ENCODE measurements at places on chromosomes 16 and 17. TPM values are rescaled to one million over a fixed set of nuclear protein-coding genes. Genes with fewer than 3 reads are reported as not detected.
A peak's percentile ranks its signal among the peaks of the same experiment; 100 is the strongest.

The TAT gene
- not detected for total RNA-seq

The PITPNM3 gene
- 0.18 TPM for total RNA-seq

The DOK4 gene
- 25.4 TPM for total RNA-seq

The MPV17L gene
- total RNA-seq, result not detected

The SEPTIN12 gene
- not detected for total RNA-seq

The CA5A gene
- not detected for total RNA-seq

The SMIM22 gene
- total RNA-seq, result not detected

The HSF5 gene
- not detected for total RNA-seq

The CD300E gene
- not detected for total RNA-seq

The HEATR9 gene
- total RNA-seq, result not detected

The LRRC75A gene
- 0.39 TPM for total RNA-seq

The ZNF385C gene
- not detected for total RNA-seq

The CD300LB gene
- total RNA-seq, result not detected

GRCh38 chr17:11391134-11391533, 150.1 kb downstream of the SHISA6 start:
- DNase-seq, result no peak

GRCh38 chr17:45320931-45321461, 4.2 kb upstream of the MAP3K14 start:
- DNase-seq, result peak; percentile 99

- DNase-seq, result no peak
Measured at GRCh38 chr16:11697319-11697718, 29.1 kb downstream of the SNN start.

DNA sequence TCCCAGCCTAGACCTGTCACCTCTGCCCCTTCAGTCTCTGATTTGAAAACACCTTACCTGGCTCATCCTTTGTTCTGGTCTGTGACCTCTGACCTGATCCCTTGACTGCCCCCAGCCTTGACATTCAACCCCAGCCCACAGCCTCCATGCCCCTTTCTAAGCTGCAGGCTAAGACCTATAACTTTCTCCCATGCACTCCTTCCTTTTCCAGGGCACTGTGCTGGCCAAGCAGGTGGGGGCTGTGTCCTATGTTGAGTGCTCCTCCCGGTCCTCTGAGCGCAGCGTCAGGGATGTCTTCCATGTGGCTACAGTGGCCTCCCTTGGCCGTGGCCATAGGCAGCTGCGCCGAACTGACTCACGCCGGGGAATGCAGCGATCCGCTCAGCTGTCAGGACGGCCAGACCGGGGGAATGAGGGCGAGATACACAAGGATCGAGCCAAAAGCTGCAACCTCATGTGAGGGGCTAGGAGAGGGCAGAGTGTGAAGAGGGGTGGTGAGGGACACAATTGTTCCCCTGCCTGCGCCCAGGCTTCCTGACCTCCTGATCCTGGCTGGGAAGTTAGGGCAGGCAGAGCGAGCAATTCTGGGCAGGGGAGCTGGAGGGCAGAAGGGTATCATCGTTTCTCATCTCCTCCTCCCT, 3.3 kb downstream of the RND2 start:
- DNase-seq, result no peak

- peak; percentile 64 for DNase-seq
Measured at GRCh38 chr17:28725660-28726225, 290 bp downstream of the TLCD1 start.

- peak; percentile 61 for DNase-seq
Measured at GRCh38 chr17:72273289-72274056, 152.7 kb downstream of the SOX9 start.

GRCh38 chr16:3661922-3662321, 7.4 kb downstream of the DNASE1 start:
- no peak for DNase-seq

GRCh38 chr16:81730090-81731051, 48.7 kb upstream of the PLCG2 start:
- DNase-seq, result peak; percentile 85

GRCh38 chr17:47895347-47895855, 635 bp upstream of the SP2 start:
- no peak for DNase-seq

DNA sequence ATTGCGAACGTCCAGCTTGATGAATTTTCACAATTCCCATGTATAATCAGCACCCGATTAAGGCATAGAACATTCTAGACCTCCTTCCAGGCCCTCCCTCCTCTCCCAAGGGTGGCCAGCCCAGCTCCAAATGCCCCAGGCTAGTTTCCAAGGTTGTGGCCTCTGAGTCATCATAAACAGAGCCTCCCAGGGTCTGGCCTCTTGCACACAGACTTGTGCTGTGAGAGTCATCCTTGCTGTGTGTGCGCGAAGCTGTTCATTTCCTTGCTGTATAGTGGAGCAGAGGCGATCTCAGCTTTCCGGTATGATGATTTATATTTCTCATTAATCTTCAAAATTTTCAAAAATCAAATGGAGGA, 20.5 kb upstream of the JPH3 start:
- DNase-seq, result peak; percentile 97

GRCh38 chr17:41064301-41064700, 1.4 kb downstream of the KRTAP2-4 start:
- DNase-seq, result no peak

- DNase-seq, result no peak
Measured at GRCh38 chr16:81456523-81457325, 12.1 kb downstream of the CMIP start.

- no peak for DNase-seq
Measured at GRCh38 chr17:27082023-27082774, 211.7 kb upstream of the WSB1 start.

DNA sequence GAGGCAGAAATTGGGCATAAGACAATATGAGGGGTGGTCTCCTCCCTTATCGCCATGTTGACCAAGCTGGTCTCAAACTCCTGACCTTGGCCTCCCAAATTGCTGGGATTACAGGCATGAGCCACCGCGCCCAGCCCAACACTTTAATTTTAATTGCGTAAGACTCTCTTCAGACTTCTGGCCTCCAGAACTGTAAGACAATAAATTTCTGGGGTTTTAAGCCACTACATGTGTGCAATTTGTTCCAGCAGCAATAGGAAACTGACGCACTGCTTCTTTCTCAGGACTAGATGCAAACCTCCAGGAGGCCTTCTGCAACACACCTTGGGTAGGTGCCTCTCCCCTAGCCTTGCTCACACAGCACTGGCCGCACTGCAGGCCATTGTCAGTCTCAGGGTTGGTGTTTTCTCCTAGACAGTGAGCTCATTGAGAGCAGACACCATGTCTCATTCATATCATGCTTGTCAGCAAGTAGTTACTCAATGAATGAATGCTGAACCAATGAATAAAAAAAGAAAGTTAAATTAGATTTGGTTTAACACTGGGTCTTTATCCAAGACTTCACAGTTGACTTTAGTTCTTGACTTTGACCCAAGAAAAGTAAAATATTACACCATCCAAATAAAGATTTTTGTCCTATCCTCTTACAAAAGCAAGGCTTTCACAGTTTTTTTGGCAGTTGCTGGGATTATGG, 5.5 kb upstream of the ACSF2 start:
- no peak for DNase-seq

DNA sequence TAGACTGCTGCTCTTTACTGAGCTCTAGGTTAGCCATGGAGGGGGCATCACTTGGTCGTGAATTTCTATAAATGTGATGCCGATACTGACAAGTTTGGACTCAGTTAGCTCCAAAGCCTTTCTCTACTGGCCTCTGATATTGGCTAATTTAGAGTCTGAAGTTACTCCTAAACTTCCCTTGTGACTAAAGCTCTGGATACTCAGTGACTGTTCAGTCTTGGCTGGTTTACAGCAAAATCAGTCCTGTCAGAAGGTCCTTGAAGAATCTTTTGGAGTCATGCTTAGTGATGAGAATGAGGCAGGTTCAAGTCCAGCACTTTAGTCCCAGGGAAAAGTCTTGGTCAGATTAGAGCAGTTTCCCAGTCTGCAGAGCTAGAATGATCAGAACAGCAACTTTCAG, 197.5 kb upstream of the HS3ST4 start:
- DNase-seq, result no peak

DNA sequence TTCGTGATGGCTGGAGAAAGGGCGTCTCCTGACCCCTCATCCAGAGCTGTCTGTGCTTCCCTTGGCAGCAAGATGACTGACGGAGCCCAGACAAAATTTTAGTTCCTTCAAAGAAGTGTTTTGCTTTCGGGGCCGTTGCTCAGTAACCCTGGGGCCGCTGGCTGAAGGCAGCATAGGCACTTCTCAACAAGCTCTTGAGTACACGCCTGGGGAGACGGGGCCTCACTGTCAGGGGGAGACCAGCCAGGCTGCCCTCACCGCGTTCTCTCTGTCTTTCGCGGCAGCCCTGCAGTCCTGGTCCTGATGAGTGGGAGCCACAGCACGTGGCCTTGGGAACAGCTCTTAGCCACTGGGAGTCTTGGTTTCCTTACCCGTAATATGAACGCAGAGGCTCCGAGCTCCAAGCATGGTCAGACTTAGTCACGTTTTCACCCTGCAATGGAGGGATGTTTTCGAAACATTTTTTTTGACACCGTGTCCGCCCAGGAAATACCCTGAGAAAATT, 86.0 kb downstream of the IRF8 start:
- no peak for DNase-seq

DNA sequence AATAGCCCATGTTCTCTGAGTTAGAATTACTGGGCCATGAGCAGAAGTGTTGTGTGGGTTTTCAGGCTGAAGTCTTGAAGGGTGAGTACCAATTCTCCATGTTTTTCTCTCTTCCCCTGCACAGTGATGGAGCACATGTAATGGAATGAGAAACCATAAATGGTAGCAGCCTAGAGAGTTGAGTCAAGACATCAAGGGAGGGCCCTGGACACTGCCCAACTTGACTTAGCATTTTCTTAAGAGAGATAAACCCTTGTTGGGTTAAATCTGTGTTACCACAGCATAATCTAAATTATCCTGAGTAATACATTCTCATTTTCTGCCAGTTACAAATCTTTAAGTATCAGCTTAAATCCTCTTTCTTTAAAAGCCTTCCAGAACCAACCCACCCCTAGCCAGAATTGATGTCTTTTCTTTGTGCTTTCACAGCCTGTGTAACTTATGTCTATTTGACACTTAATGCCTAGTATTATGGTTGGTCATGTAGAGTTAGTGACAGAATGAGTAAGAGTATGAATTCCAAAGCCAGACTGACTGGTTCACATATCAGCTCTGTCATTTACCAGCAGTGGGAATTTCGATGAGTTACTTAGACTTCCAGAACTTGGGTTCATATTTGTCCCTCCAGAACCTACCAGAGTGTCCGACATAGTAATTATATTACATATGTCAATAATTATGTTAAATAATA, 27.0 kb upstream of the RGS9 start:
- DNase-seq, result no peak

DNA sequence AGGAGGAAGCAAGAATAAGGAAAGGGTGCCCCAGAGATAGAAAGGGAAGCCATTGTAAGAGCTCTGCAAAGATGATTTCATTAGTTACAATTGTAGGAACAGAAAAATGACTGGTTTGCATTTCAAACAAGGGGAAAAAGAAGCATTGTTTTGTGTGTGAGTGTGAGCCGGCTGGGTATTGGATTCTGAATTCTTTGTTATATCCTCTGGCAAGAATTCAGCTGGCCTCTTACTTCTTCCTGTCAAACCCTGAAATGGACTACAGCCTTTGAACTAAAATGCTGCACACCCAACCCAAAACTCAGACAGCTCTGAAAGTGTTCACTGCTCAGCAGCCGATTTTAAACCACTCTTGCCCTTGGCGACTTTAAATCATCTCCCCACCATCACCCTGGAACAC, 461.3 kb downstream of the PMP22 start:
- DNase-seq, result no peak

DNA sequence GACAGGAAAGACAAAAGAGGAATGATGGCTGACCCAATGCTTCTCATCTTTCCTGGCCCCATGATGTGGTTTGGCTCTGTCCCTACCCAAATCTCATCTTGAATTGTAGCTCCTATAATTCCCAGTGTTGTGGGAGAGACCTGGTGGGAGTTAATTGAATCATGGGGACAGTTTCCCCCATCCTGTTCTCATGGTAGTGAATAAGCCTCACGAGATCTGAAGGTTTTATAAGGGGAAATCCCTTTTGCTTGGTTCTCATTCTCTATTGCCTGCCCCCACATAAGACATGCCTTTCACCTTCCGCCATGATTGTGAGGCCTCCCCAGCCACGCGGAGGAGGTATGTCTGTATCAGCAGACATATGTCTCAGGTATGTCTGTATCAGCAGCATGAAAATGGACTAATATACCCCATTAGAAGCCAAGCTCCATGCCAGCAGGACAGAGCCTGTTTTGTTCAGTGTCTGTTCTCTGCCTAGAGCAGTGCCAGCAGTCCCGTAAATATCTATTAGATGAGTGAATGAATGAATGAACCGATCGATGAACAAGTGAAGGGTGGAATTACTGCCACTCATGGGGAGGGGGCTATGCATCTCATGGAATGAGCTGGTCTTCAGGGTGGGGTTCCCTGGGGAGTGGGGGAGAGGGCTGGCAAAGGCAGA, 304.4 kb downstream of the SOX9 start:
- no peak for DNase-seq

GRCh38 chr16:73798471-73798870, 498.1 kb upstream of the PSMD7 start:
- no peak for DNase-seq

- no peak for DNase-seq
Measured at GRCh38 chr17:34582185-34582900, 3.0 kb downstream of the TMEM132E start.

DNA sequence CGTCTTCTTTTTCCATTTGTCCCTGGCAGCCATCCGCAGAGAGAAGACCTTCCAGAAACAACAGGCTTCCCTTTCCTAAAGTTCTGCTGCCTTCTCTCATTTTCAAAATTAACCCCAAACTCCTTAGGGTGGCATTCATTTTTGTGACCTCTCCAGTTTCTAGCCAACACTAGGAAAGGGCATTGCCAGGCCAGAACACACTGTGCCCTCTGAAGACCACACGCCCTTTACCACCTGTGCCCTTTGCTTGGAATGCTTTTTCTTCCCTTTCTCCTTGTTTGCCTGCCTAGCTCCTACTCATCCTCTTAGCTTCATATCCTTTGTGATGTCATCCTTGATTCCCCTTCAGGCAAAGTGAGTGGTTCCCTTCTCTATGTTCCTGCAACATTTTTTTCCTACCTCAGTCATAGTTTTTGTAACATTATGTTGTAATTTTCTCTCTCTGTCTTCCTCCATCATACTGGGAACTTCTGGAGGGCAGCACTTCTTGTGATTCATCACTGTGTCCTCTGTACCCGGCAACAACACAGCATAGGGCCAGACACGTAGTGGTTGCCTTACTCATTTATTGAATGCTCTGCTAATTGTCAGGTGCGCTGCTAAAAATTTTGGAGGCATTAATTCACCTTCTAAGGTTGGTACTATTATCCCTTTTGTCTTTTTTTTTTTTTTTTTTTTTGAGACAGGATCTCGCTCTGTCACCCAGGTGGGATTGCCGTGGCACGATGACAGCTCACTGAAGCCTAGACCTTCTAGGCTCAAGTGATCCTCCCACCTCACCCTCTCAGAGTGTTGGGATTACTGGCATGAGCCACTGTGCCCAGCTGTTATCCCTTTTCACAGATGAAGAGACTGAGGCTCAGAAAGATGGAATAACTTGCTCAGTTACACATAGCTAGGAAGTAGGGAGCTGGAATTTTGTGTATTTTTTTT, 1.0 kb downstream of the KAT8 start:
- no peak for DNase-seq
